ENCODE measurements at places on chromosomes 1 and 21.

GRCh38 chr1:47184090-47184821 is 5.6 kb downstream of the PDZK1IP1 start:
- DNase-seq, result no peak

- no peak for DNase-seq
Observed at GRCh38 chr1:242602001-242602400, 77.5 kb upstream of the PLD5 start.

DNA sequence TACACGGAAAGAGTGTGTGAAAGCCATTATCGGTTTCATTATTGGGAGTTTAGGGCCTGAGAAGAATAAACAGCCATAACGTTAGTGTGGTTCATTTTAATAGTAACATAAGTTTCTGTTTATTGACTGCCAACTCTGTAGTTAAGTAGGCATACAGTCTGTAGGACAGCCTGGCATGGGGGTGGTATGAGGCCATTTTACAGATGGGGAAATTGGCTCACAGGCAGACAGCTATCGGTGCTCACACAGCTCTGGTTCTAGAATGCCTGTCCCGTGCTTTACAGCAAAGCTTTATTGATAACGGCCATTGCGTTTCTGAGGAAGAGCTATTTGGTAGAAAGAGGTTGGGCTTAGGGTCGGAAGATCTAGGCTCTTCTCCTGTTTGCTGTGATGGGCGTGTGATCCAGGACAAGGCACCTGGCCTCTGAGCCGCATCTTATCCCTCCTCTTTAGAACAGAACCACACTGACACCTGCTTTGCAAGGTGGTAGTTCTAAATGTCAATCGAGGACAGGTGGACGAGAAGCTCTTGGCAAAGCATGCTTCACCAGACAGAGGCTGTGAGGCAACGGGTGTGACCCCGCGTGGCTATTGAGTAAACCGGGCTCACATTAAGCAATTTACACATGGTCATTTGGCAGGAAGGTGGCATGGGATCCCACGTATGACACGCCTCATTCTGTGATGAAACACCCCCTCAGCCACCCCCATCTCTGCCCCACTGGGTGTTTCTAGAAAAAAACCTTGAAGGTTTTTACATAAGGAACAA is 14.9 kb downstream of the ETS2 start:
- no peak for DNase-seq

GRCh38 chr1:39507230-39507928 is 15.9 kb downstream of the BMP8A start:
- DNase-seq, result no peak

DNA sequence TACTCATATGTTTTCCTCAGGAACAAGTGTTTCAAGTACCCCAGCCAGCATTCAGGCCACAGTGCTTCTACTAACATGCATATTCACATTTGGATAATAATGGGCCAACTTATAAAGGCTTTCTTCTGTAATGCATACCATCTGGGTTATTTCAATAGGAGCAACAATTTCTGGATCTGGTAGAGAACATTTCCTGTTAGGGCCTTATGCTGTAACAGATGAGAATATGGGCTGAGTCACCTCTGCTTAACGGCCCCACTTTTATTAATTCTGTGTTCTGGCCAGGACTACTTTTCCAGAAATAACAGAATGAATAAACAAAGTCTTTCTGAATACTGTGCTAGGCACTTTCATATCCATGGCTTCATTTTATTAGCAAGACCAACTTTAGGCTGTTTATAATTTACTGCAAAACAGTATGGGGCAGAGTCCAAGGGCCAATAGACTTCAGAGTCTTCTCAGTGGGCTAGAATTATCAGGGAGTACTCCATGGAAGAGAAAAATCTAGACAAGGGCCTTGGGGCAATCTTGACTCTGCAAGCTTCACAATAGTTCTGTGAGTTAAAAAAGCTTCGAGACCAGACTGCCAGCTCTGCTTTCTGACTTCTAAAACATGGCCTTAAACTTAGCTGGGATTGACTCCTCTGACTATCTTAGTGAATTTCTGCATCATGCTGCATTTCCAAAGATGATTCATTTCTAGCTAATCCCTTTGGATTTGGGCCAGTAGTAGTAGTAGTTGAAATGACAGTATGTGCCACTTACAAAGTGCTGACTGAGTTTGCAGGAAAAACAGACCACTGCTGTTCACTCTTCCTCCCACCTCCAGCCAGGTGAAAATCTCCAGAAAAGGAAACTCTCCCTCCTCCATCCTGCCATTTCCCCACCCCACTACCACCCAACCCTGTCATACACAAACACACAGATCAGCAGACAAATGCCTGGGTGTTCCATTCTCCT is 8.2 kb upstream of the SSX2IP start:
- DNase-seq, result no peak

- no peak for DNase-seq
Observed at GRCh38 chr1:57963581-57963980, 539.7 kb upstream of the DAB1 start.

- no peak for DNase-seq
Observed at GRCh38 chr1:157984469-157984868, 9.0 kb upstream of the KIRREL1 start.

GRCh38 chr1:202085682-202086373 is 36.9 kb upstream of the GPR37L1 start:
- DNase-seq, result no peak

- no peak for DNase-seq
Observed at GRCh38 chr21:44503901-44504399, 36.0 kb downstream of the KRTAP10-1 start.

DNA sequence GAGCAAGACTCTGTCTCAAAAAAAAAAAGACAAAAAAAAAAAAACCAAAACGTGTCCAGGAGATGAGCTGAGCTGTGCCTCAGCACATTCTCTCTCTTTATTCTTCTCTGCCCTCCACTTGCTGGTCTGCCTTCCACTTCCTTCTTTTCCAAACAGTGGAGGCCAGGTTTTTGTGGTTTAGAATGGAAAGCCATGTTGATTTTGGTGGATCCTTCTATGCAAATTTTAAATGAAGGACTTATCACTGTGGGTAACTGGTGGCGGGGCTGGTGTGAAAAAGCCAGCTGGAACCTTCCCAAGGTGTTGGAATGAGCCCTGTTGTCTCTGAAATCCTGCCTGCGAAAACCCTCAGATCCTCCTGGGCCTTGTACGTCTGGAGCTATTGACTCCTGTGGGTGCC is 61.9 kb downstream of the PTPRU start:
- no peak for DNase-seq

DNA sequence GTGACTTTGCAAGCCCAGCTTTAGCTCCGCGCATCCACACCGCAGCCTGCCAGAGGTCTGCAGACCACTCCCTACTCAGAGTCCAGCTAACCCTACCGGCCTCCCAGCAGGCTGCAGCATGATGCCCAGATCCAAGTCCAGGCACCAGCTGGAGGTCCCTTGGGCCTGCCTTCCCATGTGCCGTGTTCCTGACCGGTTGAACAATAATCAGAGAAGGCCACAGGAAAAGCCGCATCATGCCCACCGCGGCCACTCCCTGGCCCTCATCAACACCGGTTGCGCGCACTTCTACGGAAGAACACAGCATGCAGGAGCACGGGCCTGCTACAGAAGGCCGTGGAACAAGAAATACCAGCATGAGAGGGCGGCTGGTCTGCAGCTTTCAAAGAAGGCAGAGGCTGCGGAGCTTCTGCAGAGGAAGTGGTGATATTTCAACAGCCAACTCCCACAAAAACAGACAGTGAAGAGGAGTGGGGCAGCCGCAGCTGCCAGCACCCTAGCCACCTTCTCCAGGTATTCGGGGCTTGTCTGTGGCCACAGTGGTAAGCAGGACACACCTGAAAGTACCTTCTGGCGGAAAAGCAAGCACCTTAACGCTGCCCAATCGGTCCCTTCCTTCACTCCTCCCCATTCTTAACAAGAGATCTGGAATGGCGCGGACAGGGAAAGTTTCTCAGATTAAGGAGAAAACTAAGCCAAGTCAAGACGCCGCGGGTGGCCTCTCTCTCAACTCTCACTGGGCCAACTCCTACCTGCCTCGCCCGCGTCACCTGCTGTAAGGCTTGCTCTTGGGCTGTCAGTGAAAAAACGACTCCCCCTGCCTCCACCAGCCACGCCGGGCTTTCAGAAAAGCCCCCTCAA is 1.5 kb downstream of the PGBD5 start:
- no peak for DNase-seq

DNA sequence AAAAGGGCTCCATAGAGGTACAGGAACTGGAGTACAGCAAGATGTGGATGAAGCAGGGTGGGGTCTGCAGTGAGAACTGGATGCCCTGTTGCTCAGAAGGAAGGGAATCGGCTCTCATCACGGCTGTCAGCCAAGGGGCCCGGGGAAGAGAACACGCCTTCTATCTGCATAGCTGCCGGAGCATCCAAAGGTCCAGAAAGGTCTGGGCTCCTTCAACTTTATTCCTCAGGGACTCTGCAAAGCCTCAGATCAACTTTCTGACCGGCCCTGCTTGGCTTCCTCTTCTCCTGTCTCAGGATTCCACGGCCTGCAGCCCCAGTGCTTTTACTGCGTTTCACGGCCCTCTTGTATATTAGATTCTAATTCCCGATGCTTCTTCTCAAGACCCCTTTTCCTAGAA is 34.8 kb downstream of the KRTAP19-8 start:
- DNase-seq, result no peak

- no peak for DNase-seq
Observed at GRCh38 chr1:18965206-18966173, 9.0 kb upstream of the IFFO2 start.

DNA sequence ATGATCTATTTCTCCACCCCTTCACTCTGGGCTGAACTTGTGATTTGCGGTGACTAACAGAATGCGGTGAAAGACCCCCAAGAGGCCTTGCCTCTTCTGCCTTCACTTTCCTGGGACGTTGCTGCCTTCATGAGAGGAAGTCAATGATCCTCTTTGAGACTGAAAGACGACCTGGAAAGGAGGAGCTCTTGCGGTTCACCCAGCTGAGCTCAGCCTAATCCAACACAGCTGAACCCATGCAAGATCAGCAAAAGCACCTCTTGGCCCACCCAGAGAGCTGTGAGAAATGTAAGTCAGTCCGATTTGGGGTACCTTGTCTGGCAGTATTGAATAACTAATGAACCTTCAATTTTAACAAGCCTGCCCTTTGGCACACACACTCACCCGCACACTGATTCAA is 767.4 kb upstream of the TPTE start:
- no peak for DNase-seq

DNA sequence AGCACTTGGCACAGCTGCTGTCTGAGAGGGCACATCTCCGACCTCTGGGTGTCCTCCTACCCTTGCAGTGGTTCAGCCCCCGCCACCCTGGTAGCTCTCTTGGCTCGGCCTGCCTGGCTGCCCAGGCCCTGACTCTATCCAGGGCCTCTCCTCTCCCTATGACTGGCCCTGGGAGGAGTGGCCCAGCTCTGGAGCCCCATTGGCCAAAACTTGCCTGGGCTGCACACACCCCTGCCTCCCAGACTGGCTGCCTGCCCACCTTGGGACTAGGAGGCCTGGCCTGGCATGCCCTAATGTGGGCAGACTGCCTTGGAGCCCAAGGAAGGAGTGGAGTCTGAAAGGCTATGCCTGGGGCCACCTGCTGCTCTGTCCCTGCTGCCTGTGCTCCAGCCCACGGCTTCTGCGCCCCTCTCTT is 33.6 kb downstream of the ACOT11 start:
- DNase-seq, result no peak

GRCh38 chr1:111948209-111949171 is 41.0 kb downstream of the KCND3 start:
- no peak for DNase-seq

DNA sequence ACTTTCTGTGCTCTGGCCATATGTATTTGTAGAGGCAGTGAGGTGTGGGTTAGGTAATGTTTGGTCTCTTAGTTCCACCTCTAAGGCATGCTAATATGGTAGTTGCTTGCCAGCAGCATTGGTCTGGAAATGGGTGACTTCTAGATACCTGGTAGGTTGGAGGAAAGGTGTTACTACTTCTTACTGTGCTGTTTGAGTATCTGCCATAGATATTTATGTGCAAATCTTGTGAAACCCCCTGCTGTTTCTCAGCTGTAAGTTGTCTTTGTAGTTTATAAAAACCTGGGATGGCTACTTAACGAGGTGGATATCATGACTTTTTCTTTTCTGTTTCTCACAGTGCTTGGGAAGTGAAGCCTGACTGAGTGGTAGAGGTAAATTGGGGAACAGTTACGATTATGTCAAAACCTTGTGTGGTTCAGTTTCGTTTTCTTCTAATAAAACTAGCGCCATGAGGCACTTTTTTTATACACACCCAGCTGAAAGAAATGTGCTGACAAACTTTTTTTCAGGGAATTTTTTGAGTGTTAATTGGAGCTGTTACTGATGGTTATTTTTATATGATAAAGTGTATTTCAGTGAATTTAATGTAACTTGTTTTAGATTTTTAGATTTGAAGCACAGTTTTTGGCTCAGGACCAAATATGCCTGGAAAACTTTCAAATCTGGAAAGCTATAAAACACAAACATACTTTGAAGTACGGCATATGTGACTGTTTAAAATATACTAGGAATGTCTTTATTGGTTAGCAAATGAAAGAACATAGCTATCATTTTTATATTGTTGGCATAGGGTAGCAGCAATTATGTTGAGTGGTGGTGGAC is 42.1 kb downstream of the CAMSAP2 start:
- no peak for DNase-seq

GRCh38 chr1:160208557-160209320 is 3.6 kb downstream of the PEA15 start:
- DNase-seq, result no peak

DNA sequence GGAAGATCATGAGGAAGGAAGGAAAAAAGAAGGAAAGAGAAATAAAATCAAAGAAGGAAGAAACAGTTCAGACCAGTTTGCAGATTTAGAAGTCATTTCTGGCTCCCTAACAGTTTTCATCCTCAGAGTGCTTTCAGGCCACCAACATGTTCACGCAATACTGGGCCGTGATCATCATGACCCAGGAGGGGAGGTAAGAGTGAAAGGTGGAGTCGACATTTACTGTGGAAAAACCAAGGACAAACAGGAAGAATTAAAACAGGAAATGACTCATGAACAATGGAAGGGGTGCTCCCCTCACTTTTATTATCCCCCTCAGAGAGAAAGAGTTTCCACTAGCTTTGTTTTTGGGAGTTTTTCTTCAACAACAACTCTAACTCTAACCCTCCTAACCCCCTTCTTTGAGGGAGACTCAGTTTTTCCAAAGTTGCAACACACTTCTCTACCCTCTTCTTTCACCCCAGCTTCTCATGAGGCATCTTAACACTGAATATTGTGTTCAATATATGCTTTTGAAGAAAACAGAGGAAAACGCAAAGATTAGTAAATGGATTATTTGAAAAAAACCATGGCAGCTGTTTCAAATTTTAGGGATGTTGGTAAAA is 60.4 kb downstream of the VANGL2 start:
- no peak for DNase-seq

- DNase-seq, result no peak
Observed at GRCh38 chr21:23402929-23403520, 2204.3 kb downstream of the MRPL39 start.

DNA sequence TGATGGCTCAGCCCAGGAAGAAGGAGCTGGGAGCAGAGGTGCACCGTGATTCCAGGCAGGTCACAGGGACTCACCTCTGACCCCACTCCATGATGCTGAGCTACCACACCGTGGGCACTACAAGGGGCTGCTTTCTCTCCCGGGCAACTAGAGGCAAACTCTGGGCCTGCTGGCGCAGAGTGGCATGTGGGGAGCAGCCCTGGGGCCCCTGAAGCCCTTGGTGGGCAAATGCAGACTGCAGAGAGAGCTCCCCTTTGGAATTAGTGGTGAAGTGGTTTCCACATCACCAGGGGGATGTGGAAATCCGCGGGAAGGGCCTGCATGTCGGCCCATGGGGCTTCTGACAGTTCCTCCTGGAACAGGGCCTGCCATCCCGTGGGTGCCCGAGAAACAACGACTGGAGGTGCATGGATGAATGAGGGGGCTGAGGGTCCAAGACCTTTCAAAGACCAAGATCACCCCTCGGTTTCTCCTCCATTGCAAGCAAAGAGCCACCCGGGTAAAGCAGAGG is 11.8 kb upstream of the MMEL1 start:
- DNase-seq, result no peak
